ENCODE measurements at places on chromosomes 11 and 22.

DNA sequence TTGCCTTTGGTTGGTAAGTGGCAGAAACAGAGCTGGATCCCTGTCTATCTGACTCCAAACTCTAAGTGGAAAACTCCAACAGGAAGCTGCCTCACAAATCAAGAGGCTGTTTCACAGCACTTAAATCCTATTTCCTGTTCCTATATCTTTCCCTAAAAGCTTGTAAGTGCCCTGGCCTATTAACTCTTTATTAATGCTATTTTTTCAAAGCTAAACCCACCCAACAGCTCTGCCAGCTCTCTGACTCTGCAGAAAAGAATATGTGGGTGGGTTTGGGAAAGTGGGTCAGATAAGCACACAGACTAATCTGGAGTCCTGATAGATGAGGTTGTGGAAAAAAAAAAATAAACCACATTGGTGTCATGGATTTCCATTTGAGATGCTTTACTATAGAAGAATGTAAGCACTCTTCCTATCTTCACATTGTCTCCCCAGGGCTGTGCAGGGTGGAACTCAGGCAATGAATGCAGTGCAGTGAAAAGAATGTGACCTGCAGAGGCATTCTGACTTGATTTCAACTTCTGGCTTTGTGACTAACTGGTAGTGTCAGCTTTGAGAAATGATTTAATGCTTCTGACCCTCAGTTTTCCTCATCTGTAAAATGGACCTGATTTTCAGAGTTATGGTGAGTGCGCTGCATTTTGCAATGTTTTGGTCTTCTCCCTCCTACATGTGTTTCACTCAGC lies 125.6 kb downstream of the AASDHPPT start:
- no peak for DNase-seq

GRCh38 chr11:125720781-125721180 lies 25.3 kb upstream of the PATE1 start:
- DNase-seq: no peak

GRCh38 chr11:18449251-18449650 lies 6.4 kb upstream of the LDHAL6A start:
- no peak for DNase-seq

GRCh38 chr22:47391169-47392053 lies 629.0 kb downstream of the TBC1D22A start:
- no peak for DNase-seq

- no peak for DNase-seq
Measured at GRCh38 chr11:63595296-63595695, 18.9 kb downstream of the PLAAT3 start.

GRCh38 chr11:45410391-45411227 lies 124.5 kb upstream of the SYT13 start:
- DNase-seq: peak; percentile 51

DNA sequence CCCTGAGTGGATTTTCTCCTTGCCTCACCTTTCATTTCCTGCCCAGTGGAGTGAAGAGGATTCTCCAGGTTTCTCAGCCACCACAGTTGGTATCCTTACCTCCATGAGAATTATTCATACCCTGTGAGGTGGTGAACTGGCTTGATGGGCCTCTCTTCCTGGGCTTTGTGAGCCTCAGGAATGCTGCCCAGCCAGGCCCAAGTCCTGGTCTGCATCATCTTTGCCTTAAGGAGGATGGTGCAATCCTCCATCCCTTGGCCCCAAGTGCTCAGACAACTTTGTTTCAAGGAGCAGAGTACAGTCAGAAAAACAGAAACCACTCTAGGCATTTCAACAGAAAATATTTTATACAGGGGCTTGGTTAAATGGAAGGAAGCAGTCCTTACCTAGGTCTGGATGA lies 114.2 kb upstream of the CADM1 start:
- no peak for DNase-seq

- DNase-seq: no peak
Measured at GRCh38 chr22:26588729-26589366, 1.1 kb downstream of the TPST2 start.

DNA sequence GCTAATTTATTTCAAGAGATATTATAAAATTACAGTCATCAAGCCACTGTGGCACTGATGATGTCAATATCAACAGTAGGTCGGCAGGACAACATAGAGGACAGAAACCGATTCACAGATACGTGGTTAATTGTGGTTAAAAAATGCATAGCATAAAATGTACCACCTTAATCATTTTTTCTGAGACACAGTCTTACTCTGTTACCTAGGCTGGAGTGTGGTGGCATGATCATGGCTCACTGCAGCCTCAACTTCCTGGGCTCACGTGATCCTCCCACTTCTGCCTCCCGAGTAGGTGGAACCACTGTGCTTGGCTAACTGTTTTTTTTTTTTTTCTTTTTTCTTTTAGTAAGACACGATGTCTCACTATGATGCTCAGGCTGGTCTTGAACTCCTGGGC lies 21.0 kb upstream of the TOLLIP start:
- no peak for DNase-seq

- no peak for DNase-seq
Measured at GRCh38 chr11:1749395-1750351, 722 bp downstream of the IFITM10 start.

DNA sequence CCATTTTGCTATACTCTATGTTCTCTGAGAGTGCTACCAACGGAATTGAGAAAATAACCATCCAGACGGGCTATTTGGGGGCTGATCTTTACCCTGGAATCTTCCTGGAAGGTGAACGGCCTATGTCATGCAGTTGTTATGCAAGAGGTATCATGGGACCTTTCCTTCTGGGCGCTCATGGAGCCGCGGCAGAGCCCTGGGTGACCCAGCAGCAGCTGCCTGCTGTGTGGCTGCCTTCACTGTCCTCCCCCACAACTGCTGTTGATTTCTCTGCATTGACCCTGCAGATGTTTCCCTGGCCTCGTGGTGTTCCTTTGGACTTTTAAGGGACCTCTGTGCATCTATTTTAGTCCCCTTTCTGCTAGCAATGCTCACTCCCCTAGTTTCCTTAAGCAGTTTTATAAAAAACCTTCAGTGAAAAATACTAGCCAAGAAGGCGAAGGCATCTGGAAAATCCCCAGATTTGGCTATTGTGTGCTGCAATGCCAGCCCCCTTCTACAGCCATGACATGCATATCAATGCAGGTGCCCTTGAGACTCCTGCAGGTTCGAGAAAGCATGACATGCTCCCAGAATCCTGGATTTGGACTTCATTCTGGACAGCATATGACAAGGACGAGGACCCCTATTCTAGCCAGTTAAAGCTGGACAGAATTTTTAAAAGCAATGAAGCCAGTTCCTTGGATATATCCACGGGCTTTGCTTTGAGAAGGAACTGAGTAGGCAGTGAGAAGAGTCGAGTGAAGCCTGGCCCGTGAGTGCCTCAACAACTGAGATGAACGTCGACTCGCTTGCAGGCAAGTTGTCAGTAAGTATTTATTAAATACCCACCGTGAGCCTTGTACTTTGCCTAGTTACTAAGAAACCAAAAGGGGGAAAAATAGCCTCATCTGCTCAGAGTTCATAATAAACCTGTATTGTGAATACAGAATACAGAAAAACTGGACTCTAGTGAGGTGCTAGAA lies at the start of gene SLC25A18:
Gene SLC25A18, plus strand, starts transcription at position 593 of the 965 bp plus-strand sequence. CDS start 16,447 bp downstream, outside the sequence.
- peak; percentile 43 for DNase-seq

DNA sequence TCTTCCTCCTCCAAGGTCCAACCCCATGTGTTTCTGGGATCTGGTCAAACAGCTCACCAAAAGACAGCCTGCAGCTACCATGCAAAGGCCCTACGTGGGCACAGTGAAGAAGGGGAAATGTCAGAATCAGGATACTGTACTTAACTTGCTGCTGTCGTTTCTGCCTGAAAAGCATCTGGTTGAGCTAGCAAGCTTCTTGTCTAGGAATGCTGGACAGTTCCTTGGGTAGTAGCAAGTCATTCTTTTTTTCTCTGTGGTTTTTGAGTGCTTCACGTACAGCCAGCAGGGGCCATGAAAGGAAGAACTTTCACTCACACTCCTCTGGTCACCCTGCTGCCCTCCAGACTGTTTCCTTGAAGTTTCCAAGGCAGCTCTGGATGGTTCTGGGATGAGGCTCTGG lies 24.7 kb downstream of the RCOR2 start:
- peak; percentile 34 for DNase-seq

GRCh38 chr22:46801826-46802607 lies 39.6 kb downstream of the TBC1D22A start:
- DNase-seq: no peak

GRCh38 chr11:79744941-79745340 lies 304.1 kb upstream of the TENM4 start:
- no peak for DNase-seq

DNA sequence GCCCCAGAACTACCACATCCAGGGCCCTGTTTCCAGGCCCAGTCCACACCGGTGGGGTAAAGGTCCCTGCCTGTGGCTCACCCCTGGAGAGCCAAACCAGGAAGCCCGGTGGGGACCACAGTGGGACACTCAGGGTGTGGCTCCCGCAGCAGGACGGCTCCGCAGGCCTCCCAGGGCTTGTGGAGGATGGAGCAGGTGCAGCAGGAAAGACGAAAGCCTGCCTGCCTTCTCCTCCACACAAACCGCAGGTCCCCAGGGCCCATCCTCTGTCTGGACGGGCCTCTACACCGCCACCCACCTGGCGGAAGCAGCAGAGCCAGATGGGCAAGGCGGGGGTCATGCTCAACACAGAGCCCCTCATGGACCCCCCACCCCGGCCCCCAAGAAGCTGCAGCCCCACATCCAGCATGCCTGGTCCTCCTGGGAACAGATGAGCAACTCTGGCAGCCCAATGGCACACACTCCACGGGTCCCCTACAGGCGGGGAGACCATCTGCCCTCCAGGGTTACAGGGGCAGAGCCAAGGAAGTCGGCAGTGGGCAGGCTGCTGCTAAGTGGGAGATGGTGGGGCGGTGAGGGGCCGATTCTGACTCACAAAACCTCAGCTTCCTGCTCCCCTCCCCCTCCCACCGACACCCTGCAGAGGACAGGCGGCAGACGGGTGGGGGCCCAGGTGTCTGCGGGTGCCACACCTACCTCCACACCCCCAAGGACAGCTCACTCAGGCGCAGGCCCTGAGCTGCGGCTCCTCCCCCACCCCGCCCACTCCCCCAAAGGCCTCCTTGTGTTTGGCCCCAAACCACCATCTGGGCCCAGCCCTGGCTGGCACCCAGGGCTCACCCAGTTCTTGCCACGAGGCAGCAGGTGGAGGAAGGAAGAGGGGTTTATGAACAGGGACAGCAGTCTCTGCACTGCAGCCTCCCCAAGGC lies 5.2 kb downstream of the SBF1 start:
- no peak for DNase-seq

GRCh38 chr22:39498802-39499201 lies 3.3 kb upstream of the MIEF1 start:
- DNase-seq: peak; percentile 53

DNA sequence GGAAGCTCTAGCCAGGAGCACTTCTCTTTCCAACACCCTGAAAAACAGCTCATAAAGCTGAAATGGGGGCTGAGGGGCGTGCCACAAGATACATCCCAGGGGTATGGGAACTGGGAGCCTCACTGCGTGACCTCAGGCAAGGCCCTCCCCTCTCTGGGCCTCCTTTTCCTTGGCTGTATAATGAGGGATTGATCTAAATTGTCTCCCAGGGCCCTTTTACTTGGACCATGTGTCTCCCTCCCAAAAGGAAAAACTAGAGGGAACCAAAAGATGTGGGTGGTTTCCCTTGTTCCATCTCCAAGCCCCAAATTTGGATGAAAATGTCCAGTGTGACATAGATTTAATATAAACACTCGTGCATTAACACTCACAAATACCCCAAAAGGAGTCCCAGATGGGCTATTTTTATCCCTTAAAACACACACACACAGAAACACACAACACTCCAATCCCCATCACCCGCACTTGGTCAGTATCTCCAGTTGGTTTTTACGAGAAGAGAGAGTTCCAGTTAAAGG lies 25.9 kb upstream of the SMTN start:
- DNase-seq: no peak

- no peak for DNase-seq
Measured at GRCh38 chr11:78560153-78560552, 14.5 kb downstream of the NARS2 start.

DNA sequence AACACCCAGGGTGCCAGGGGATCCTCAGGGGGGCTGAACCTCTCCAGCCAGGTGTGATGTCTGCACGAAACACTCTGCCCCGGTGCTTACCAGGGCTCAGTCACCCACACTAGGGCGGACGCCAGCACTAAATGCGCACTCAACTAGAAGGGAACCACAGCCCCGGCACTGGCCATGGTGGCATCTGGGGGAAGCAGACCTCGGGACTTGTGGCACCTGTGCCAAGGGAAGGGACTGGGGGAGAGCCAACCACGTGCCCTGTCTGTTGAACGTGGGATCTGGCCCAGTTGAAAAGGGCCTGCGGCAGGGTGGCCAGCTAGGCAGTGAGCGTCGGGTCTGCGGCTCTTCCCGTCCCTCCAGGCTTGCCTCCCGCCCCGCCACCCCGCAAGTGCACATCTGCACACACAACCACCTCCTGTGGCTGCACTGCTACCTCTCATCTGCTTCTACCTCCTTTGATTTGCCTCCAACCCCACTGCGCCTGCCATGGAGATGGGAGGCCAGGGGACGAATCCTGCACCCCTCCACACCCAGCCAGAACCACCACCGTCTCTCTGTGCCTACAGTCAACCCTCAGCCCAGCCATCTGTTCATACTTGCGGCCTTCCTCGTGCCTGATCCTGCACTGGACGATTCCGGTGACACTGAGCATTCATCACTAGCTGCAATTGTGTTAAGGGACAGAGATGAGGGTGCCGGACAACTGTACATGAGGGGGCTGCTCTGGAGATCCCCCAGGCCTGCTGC lies 15.0 kb upstream of the MOB2 start:
- DNase-seq: no peak

- DNase-seq: no peak
Measured at GRCh38 chr11:69939551-69940245, 120.5 kb upstream of the FGF3 start.

DNA sequence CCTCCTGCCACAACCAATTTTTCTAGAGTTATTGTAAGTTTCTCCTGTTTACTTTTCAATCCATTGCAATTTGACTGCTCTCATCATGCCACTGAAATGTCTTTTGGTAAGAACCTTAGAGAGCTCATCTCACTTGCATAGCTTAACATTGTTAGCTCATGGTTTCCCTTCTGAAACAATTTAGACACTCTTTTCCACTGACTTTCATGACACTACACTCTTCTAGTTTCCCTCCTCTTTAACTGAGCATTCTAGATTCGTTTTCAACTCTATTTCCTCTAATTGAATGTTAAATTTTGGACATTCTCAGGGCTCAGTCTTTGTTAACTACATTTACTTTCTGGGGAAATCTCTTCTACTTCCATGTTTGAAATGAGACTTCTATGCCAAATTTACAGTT lies 369.1 kb downstream of the JRKL start:
- DNase-seq: no peak

GRCh38 chr11:100892886-100893285 lies 205.8 kb downstream of the ARHGAP42 start:
- DNase-seq: no peak

All from neural progenitor cell (in vitro differentiated cells).